ENCODE measurements at places on chromosomes 12 and 14.

DNA sequence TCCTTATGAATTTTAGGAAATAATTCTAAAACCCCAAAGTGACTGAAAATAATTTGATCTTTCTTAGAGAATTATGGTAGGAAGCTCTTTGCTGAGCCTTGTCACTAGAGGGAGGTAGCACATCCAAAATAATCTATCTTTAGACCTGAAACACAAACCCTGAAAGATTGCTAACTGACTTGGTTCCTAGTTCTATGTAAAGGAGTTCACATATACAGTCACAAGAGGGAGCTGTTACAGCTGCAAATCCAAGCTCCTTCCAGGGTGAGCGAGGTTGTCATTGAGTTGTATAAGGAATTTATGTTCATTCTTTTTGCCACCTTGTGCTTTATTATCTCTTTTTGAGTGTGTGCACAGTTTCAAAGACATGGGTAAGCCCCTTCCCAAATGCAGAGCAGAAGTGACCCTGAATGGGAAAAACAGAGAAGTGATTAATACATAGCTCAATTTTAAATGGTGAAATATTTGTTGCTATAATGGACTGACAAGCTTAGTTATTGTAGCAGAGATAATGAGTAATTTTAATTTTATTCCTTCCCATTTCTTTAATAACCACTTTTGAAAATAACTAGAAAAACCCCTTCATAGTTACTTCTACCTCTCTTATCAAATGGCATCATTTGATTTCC is 387.9 kb downstream of the DAD1 start:
- DNase-seq, result no peak

- DNase-seq, result no peak
Measured at GRCh38 chr12:115325858-115326257, 641.9 kb upstream of the TBX3 start.

- no peak for DNase-seq
Measured at GRCh38 chr12:109951136-109951535, 45.0 kb downstream of the GIT2 start.

DNA sequence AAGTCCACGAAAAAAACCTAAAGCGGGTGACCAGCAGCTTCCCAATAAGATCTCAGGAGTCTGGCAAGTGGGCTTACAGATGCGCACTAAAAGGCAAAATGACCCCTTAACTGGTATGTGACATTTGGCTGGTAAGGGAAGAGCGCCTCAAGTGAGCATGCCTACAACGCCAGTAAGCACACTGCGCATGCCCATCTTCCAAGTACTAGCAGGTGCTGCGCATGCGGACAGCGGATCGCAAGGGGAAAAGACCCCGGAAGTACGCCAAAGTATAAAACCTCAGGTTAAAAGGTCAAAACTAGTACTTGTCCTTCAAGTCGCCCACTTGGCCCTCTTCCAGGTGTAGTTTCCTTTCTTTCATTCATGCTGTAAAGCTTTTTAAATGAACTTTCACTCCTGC is 518.5 kb upstream of the MDGA2 start:
- no peak for DNase-seq

GRCh38 chr12:26935636-26936378 is 2.0 kb downstream of the INTS13 start:
- no peak for DNase-seq

- no peak for DNase-seq
Measured at GRCh38 chr12:26987634-26988424, 26.4 kb downstream of the TM7SF3 start.

- no peak for DNase-seq
Measured at GRCh38 chr12:88538250-88538649, 42.0 kb downstream of the KITLG start.

- no peak for DNase-seq
Measured at GRCh38 chr12:124633365-124634362, 66.3 kb upstream of the NCOR2 start.

GRCh38 chr12:3035171-3035570 is 42.0 kb upstream of the TSPAN9 start:
- DNase-seq, result no peak

DNA sequence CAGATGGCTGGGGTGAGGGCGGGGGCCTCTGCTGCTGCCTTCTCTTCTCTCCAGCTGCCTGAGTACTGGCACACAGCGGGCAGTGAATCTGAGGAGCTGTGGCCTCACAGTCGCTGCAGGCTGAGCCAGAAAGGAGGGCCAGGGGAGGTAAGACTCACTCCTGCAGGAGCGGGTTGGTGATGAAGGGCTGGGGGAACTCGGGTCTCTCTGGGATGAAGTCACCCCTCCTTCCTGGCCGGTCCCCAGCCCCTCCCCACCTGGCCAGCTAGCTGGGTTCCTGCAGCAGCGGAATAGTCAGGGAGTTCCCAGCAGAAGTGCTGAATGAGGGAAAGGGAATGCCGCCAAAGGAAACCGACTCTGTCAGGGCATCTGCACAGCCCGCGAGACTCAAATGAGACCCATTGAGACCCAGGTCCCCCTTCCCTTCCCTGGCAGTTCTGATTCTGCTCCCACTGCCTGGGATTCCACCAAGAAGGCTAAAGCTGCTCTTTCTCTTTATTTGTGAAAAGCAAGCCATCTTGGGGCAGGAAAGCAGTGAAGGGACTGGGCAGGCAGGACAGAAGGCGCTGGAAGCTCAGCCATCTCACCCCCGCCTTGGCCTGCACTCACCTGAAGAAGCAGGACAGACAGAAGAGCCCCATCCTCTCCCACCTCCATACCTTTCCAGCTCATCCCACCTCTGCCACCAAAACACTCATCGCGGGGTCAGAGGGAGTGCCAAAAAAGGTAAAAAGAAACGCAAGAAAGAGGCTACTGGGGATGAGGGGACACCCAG is 5.3 kb downstream of the NGB start:
- DNase-seq, result no peak

GRCh38 chr14:34797747-34798583 is 77.2 kb downstream of the BAZ1A start:
- no peak for DNase-seq

DNA sequence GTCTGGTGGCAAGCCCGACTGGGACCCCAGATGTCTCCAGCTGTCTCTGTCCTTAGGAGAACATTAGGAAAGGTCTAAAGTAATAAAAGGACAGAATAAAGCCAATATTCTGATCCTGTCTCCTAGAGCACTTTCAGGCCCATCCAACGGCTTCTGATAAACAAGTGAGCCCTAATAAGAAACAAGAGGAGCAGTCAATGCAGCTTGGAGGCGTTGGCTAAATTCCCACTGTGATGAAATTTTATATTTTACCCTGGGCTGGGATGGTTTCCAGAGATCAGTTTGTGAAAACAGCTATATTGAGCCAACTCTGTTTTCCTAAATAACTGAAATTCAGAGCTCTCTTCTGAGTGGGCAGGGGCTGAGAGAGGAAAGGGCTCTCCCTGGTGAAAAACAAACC is 55.5 kb upstream of the SRRM4 start:
- no peak for DNase-seq

GRCh38 chr14:70887207-70887681 is 20.0 kb upstream of the PCNX1 start:
- no peak for DNase-seq

- DNase-seq, result no peak
Measured at GRCh38 chr14:21106498-21107282, 5.8 kb downstream of the TMEM253 start.

DNA sequence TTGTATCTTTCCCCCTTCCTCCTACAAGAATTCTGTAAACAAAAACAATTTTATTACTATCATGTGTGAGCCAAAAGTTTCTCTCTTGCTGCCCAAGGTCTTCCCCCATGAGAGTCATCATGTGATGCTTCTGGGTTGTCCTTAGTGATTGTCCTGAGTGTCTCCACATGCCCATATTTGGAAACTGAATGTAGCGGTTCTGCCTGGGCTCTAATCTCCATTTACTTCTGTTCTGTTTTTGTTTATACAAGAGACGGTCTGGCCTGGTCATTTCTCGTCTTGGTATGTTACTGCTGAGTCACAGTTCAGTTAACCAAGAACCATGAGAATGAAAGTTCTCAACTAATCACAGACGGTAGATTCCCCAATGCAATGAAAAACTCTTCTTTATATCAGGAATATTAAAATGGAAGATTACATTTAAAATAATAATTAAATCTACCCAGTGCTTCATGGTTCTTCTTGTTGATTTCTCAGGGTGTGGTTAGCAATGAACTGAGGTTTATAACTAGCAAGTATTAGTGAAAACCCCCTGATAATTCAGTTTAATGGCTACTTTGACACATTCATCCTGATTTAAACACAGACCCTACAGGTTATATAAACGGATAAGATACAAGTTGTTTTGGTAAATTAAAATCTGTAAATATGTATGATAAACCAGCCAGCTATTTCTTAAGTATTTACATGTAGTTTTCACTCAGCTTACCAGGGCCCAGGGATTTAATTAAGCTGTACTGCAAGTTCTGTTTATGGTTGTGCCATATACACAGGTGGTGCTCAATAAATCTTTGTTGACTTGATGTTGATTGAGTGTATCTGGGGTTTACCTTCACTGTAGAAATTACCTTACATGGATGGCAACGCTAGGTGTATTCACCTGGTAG is 81.1 kb downstream of the PELI2 start:
- no peak for DNase-seq

GRCh38 chr14:63896278-63896720 is 43.5 kb downstream of the SYNE2 start:
- no peak for DNase-seq

DNA sequence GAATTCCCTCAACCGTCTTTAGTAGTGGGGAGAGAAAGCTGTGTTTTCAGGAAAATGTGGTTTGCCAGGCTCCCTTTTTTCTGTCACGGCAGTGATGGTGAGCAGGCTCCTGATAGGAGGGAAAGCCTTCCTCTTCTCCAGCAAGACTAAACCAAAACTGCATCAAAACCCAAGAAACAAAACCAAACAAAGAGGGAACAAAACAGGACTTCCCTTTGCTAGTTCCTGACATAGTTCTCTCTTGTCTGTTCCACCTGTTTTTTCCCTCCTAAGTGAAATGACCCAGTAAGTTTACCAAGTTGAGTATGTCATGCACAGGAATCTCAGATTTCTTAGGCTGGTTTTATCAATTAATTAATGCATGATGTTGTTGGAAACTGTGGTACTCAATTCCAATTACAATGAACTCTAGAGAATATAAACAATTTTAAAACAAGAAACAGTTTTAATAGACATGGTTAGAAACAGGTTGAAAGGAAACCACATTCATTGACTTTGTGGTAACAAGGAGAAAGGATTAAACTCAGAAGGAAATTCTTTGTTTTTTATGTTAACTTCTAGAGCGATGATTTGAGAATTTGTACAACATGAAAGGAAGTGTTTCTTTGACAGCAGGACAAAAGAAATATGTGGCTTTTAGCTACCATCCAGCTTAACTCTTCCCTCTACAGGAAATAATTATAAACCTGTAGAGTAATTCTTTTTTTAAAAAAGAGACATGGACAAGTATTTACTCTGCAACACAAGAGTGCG is 23.0 kb upstream of the CSRP2 start:
- no peak for DNase-seq
